Stimulated activated CD4-positive, alpha-beta T cell treated with anti-CD3 and anti-CD28 coated beads, Interleukin-2, amount 100 ng/mL, for 48 hours (primary cell): ENCODE measurements at places on chromosomes 4 and X.

- no peak for DNase-seq
These were observed 840 bp upstream of the CLCN3 start for GRCh38 chr4:169619518-169619957.

DNA sequence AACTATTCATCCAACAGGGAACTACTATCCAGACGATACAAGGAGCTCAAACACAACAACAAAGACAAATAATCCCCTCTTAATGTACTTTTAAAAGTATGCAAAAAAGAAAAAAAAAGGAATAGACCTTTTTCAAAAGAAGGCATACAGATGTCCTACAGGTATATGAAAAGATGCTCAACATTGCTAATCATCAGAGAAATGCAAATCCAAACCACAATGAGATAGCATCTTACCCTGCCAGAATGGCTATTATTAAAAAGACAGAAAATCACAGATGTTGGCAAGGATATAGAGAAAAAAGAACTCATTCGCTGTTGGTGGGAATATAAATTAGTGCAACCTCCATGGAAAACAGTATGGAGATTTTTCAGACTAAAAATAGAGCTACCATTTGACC, 67.1 kb upstream of the ENPP6 start:
- DNase-seq = no peak

DNA sequence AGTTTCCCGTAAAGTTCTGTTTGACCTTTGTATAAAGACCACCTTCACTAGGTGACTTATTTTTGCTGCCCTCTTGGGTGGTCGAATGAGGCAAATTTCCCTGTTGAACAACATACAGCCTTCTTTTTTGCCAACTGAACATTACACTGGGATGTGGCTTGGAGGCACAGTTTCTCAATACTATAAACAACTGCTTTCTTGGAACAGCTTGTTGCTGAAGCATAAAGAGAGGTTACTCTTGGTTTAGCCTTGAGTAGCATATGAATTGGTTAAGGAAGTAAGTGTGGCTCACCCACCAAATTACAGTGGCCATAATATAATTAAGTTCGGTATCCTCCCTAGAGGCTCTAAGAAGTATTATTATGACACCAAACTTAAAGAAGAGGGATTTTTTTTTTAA, 40.0 kb downstream of the HHIP start:
- no peak for DNase-seq

- DNase-seq = no peak
These were observed 52.0 kb downstream of the CXorf58 start for GRCh38 chrX:23959781-23960180.

GRCh38 chrX:69133921-69134542, 31.2 kb downstream of the PJA1 start:
- DNase-seq = no peak

DNA sequence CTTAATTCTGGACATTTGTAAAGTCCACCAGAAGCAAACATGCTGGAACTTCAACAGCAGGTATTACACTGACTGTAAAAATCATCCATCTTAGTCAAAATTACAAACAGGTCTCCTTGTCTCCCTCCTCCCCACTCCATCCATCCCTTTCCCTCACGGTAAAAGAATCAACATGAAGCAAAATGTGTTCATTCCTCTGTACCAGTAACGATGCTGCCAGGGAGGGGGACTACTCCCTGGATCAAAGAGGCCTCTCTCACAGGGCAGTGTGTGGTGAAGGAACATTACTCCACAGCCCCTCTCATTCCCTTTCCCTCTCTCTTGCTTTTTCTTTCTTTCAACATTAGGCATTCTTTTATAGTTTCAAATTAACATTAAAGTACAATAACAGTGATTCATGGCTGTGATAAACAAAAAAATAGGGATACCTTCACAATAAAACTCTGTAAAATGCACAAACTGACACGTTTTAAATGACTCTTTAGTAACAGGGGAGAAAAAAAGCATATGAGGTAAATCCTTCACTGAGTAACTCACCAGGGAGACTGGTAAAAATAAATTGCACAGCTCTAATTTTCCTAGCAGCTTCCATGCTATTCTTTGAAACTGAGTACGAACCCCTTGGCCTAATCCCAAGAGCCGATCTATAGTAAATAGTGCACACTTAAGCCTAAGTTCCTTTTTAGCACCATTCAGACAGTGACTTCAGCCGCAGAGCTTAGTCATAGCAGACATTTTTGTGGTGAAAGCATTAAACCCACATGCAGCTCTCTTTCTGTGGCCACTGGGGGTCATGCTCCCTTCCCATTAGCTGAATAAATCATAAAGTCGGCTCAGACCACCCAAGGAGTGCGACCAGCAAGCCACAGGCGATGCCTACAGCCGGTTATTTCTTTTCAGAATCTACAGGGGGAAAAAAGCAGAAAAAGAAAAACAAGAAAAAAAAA, 215.6 kb upstream of the GYPA start:
- DNase-seq = no peak
